Stimulated activated naive CD4-positive, alpha-beta T cell (primary cell): ENCODE measurements at places on chromosomes 6 and 20.
A peak's percentile ranks its signal among the peaks of the same experiment; 100 is the strongest.

DNA sequence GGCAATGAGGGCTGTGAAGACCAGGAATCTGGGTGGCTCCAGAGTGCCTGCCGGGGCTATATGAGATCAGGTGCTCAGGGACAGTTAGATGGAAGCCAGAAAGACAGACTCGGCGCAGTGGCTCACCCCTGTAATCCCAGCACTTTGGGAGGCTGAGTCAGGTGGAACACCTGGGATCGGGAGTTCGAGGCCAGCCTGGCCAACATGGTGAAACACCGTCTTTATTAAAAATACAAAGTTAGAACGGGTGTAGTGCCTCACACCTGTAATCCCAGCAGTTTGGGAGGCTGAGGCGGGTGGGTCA, 43.4 kb downstream of the BCAS4 start:
- no peak for DNase-seq

- peak; percentile 41 for DNase-seq
These were observed at the start of gene SCRT2 for GRCh38 chr20:675453-676314. Gene SCRT2, minus strand, starts transcription at chr20:675802. Its CDS starts 201 bp downstream, at chr20:675601.

DNA sequence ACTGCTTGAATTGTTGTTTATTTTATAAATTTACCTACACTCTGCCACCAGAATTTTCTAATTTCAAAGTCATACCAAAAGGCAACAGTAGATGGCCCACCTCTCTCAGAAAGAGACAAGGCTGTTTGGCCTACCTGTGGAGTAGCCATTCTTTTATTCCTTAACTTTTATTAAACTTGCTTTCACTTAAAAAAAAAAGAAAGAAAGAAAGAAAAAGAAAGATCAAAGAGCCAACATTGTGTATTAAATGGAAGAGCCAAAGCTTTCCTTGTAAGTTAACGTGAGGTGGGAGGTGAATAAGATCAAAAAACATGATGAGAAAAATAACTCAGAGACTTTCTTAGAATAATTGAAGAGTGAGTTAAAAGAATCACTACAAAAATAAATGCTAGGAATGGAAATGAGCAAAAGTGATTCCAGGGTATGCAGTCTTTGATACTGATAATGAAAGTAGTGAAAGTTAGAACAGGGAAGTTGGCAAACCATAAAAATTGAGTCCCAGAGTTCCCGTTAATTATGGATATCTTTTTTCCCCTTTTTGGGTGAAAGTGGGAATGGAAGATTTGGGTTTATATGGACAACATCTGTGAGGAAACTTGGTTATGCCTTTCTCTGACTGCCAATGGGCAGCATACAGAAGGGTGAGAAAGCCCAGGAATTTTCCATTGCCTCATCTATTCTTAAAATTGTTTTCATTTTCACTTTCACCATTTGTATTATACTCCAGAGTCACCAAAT, 35.9 kb upstream of the MYB start:
- DNase-seq = peak; percentile 3

- no peak for DNase-seq
These were observed 113.8 kb downstream of the ARMC2 start for GRCh38 chr6:108961985-108962384.

DNA sequence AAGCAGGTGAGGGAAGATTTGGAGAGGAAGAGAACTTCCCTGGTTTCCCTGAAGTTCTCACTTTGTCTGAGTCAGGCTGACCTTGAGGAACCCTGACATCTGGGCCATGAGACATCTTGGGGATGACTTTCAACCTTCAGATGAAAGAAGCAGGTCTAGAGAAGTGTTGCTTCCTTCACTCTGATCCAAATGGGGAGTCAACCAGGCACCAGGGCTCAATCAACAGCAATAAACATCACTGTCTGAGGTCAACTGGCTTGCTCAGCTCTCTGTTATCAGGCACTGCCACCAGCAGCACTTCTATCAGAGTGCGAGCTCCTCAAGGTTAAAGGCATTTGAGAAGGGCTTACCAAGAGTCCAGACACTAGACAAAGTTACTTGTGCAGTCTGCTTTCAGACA, 6.3 kb downstream of the ACOT8 start:
- DNase-seq = no peak

GRCh38 chr6:43924222-43924702, 154.3 kb downstream of the VEGFA start:
- DNase-seq = no peak

DNA sequence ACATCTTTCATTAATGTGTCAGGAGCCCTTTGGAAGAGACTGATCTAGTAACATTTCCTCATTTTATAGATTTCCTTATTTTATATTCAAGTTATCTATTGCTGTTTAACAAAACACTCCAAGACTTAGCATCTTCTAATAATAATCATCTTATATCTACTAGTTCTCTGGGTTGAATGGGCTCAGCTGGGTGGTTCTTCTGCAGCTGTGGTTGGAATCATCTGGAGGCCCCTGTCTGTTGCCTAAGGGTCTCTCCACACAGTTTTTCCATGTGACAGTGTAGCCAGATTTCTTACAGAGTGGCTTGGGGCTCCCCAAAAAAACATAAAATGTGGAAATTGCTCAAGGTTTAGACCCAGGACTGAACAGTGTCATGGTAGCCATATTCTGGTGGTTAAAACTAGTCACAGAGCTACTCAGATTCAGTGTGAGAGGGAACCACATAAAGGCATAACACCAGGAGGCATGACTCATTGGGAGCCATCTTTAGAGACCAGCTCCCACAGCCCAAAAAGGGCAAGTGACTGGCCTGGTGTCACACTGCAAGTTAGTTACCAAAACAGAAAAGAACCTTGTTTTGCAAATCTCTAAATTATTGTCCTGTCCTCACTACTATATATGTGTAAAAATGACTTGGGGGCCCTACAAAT, 11.5 kb downstream of the SLC2A10 start:
- DNase-seq = no peak

DNA sequence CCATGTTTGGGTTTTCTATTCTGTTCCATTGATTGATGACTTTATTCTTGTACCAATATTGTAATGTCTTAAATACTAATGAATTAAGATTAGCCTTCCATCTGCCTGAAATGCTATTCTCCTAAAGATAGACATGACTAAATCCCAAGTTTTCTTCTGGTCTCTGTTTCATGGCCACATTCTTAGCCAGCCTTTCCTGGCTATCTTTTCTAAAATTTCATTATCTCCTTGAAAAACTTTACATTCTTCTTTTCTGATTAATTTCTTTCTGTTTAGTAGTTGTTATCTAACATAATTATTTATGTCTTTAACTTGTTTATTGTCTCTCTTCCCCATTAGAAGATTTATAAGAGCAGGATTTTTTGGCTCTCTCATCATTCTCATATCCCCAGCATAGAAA, 4.4 kb upstream of the PRIM2 start:
- DNase-seq = no peak

GRCh38 chr6:146367061-146367460, 176.6 kb upstream of the RAB32 start:
- no peak for DNase-seq

- no peak for DNase-seq
These were observed 575.2 kb upstream of the JAG1 start for GRCh38 chr20:11248687-11249638.

GRCh38 chr6:27043244-27043643, 204.3 kb upstream of the PRSS16 start:
- DNase-seq = no peak

GRCh38 chr6:147167576-147168461, 36.4 kb upstream of the STXBP5 start:
- no peak for DNase-seq

DNA sequence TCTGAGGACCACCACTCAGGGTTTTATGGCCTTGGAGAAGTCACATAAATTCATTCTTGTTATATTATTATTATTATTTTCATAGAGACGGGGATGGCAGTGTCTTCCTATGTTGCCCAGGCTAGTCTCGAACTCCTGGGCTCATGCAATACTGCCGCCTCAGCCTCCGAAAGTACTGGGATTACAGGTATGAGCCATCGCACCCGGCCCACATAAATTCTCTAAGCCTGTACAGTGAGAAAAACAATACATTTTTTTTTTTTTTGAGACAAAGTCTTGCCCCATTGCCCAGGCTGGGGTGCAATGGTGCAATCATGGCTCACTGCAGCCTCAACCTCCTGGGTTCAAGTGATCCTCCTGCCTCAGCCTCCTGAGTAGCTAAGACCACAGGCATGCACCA, 753 bp upstream of the FASTKD5 start:
- DNase-seq = no peak

DNA sequence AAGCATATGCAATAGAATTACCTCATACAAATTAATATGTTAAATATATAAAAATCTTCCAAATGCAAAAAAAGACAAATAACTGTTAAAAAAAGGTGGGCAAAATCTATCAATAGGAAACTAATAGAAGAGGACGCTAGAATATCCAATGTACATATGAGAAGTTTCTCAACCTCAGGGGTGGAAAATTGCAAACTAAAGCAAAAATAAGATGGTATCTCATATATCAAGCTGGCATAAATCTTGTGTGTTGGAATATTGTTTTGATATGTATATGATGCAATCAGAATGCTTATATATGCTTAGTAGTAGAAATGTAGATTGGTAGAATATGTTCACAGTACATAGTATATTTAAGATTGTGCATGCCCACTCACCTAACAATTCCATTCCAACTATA, 395.0 kb upstream of the OPRM1 start:
- no peak for DNase-seq

- no peak for DNase-seq
These were observed 119.4 kb upstream of the LY86 start for GRCh38 chr6:6469074-6469473.

GRCh38 chr6:35161776-35162607, 20.9 kb upstream of the TCP11 start:
- no peak for DNase-seq

- DNase-seq = no peak
These were observed 183.5 kb upstream of the CST7 start for GRCh38 chr20:24765316-24766142.

GRCh38 chr6:2197177-2197671, 48.2 kb downstream of the GMDS start:
- no peak for DNase-seq

GRCh38 chr20:31751126-31751525, 12.0 kb downstream of the TPX2 start:
- DNase-seq = no peak

- DNase-seq = no peak
These were observed 211.5 kb downstream of the GRM1 start for GRCh38 chr6:146240322-146240721.

DNA sequence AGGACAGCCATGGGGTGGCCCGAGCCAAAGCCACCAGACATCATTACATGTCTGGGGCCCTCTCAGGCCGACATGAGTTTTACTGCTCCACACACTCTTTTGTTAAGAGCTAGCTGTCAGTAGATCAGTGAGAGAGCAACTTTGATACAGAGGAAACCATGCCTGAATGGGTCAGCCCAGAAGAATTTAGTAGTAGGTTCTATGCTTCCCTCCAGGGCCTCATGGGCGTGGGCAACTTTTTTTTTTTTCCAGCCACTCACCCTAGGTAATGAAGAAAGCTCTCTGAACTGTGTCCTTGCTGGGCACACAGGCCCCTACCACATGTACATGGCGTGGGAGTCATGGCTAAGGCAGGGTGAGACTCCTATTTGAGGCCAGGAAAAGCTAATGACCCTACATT, 38.8 kb downstream of the HLA-F start:
- DNase-seq = no peak

- no peak for DNase-seq
These were observed 26.5 kb downstream of the BCL2L1 start for GRCh38 chr20:31695849-31696804.

DNA sequence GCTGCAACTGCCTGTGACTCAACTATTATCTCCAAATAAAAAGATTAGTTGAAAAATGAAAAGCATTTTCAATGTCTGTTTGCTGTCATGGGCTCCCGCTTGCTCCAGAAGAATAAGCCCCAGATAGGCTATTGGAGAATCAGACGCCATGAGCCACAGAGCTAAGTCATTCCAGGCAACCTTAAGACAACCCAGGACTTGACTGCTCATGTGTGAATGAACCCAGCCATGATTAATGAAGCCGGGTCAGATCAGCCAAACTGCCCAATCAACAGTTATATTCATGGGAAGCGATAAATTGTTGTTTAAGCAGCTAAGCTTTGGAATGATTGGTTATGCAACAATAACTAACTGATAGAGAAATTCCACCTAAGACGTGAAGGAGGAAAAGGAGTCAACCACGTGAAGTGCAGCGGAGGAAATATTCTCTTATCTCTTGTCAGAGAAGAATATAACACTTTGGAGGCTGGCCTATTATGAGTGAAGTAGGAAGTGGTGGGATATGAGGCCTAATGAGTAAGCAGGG, 64.2 kb downstream of the DOK5 start:
- DNase-seq = no peak

DNA sequence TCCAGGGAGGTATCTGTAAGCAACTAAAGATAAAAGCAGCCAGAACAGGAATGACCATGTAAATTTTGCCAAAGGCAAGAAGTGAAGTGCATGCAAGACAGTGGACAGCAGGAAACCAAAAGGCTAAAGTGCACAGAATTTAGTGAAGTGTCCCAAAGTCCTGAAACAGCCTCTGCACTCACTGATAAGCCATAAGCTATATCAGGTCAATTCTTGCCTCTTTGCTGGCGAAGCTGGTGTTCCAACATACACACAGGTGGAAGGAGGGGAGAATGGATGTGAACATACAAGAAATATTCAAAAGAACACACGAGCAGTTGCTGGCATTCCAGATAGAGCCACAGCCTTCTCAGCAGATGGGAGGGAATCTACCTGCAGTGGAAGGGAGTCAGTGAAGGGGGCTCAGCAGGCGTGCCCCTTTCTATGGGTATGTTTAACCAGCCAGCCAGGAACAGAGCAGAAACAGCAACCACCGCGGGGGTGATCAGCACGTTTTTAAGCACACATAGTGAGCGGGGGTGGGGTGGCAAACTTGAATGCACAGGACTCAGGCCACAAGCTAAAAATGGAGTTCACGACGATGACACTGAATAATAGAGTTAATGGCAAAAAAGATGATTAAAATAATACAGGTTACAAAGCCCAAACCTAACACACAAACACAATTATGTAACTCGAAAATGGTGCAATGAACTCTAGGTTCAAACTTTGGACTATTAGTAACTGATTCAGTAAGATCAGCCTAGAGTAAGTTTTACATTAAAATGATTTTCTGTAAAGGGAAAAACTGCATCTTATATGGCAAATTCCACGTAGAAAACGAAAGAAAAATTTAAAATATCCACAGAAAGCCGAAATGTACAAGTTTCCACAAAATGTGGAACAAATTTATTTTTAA, 1.2 kb downstream of the ECI2 start:
- no peak for DNase-seq

GRCh38 chr6:13485923-13486562, 1.4 kb downstream of the GFOD1 start:
- DNase-seq = no peak

- DNase-seq = no peak
These were observed 40.8 kb downstream of the ORC3 start for GRCh38 chr6:87630746-87631145.
